ENCODE measurements at places on chromosomes 5 and 9.

DNA sequence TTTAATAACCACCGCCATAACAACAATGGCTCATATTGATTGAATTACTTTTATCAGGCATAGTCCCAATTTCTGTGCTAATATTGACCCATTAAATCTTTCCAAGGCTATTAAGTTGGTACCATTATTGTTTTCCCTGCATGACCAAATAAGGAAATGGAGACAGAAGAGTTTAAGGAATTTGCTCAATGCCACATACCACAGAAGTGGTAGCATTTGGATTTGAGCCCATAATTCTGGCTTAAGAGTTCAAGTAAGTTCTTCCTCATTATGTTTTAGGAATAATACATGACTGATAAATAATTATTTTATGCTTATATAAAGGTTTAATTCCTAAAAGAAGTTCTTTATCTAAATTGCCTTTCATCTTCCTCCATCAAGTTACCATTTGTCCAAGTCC is 43.4 kb upstream of the HAPLN1 start:
- DNase-seq = no peak

DNA sequence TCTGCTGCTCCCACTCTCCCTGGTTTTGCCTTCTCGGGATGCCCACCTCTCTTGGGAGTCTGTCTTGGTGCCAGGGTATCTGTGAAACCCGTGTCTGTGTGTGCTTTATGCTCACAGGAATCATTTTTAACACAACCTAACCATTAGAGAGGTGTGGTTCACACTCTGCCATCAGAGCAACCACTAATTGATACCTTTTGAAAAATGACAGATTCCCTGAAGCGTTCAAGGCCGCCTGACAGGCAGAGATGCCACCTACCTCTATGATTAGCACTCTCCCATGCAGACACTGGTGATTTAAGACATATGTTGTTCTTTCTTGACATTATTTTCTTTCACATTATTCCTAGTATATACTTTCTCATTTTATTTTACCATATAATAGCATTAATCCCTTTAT is 207.3 kb upstream of the SGCD start:
- DNase-seq = no peak

GRCh38 chr5:67176936-67177335 is 19.7 kb downstream of the CD180 start:
- no peak for DNase-seq

- no peak for DNase-seq
Measured at GRCh38 chr5:60436518-60436917, 263.4 kb downstream of the DEPDC1B start.

- no peak for DNase-seq
Measured at GRCh38 chr9:112013266-112013665, 116.7 kb downstream of the UGCG start.

DNA sequence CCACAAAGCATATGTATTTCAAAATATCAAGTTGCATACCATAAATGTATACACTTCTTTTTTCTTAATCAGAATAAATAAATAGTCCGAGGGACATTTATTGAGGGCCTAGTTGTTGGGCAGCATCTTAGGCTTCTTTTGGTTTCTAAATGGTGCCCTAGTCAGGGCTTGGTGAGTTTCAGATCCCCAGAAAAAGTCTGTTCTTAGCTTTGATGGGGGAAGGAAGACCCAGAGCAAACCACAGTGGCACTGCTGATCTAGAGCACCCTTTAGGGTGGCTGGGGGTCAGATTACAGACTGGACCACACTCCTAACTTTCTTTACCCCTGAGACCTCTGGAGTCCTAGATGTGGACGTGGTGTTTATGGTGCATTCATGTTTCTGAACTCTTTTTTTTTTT is 97.8 kb downstream of the C9orf152 start:
- DNase-seq = no peak

DNA sequence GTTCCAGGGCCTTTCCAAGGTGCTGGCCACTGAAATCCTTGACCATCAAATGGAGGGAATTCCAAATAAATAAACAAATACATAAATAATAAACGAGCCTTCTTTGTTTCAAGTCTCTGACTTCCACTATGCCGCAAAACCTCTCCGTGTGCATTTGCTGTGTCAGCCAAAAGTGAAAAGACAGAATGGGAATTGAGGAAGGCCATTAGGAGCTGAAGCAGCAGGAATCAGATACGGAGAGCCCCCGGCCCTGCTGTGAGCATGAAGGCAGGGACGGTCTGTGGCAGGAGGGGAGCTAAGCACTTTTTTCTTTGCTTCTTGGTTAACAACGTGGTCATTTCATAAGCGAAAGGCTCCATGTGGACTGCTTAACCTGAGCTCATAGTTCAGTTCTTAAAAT is 26.1 kb downstream of the PLPPR1 start:
- DNase-seq = no peak

All from HEK293T (cell line).